Activated CD8-positive, alpha-beta T cell treated with anti-CD3 and anti-CD28 coated beads for 36 hours (primary cell): ENCODE measurements at places on chromosomes 1 and 21. TPM values are rescaled to one million over a fixed set of nuclear protein-coding genes. Genes with fewer than 3 reads are reported as not detected.

Gene PSMA5
- 210 TPM for total RNA-seq

Gene ACADM
- total RNA-seq: 47.5 TPM

Gene NPL
- 4.9 TPM for total RNA-seq

Gene WNT3A
- total RNA-seq: not detected

Gene C1orf141
- not detected for total RNA-seq

Gene PLEKHA6
- 3.0 TPM for total RNA-seq

Gene IL22RA1
- not detected for total RNA-seq
